ENCODE measurements at places on chromosomes 16 and 17. TPM values are rescaled to one million over a fixed set of nuclear protein-coding genes. Genes with fewer than 3 reads are reported as not detected.

DNA sequence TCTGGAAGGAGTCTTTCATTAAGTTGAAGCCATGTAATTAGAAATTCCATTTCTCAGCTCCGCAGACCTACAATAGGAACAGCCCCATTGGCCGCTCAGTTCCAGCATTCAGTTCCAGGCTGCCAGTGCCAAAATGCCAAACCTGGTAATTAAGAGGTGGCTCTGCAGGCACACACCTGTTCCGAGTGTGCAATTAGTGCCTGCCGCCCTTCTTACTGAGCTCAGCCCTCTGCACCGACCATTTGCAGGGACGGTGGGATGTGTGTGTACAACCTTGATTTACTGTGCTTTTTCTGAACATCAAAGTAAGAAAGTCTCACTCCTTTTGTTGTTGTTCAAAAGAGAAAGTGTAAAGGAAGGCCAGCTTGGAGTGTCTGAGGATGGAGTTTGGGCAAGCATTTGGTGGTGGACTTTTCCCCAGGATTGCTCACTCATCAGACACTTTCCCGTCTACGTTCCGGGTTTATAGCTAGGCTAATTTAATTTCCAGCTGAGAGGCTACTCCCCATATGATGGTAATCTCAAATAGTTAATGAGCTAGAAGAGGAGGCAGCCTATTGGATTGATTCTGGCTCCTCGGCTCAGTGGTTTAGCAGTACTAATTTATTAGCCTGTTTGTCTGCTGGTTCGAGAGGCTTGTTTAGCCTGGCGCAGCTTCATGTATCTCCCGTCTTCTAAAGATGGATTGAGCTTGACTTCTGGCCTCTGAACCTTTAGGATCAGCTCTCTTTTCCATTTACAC lies 20.0 kb downstream of the HS3ST3B1 start:
- no peak for DNase-seq

DNA sequence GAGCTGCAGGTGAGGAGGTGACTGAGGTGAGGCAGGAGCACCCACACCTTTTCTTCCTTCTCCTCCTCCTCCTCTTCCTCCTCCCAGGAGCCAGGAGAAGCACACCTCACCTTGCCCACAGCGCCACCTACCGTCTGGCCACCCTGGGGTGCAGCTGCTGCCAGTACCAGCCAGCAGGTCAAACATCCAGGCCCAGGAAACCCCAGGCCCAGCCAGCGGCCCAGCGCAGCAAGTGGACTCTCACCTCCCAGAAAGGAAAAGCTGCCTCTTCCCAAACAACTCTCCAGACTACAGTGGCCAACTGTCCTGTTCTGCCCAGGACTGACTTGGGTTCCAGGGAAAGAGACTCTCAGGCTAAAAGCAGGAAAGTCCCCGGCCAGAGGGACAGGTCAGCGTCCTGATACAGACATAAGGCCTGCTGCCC lies 22.7 kb downstream of the PEMT start:
- peak; percentile 36 for DNase-seq

DNA sequence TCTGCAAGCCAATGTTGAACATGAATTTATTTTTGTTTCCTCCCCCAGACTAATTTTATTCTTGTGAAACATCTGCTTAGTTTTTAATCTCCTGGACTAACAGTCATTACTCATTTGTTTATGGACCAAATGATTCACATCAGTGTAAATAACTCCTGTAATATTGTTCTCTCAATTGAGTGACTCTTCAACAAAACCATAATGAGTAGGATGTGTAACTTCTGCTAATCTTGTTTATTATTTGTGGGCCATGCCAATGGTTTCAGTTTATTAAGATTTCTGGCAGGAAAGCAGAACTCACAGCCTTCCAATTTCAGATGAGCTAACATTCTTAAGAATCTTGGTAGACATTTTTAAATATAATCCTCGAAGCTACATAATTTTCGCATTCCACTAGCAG lies 1216.3 kb upstream of the GOT2 start:
- no peak for DNase-seq

GRCh38 chr16:70750893-70751467 lies 50.0 kb downstream of the VAC14 start:
- peak; percentile 99 for DNase-seq

- DNase-seq, result no peak
Measured at GRCh38 chr17:47846716-47847340, 4.1 kb downstream of the SP6 start.

GRCh38 chr17:13367154-13367553 lies 234.6 kb downstream of the HS3ST3A1 start:
- DNase-seq, result no peak

GRCh38 chr16:1645914-1646525 lies 32.1 kb upstream of the JPT2 start:
- DNase-seq, result peak; percentile 47

The IKZF3 gene
- total RNA-seq, result not detected
